ENCODE measurements at places on chromosomes 5 and 9. TPM values are rescaled to one million over a fixed set of nuclear protein-coding genes. Genes with fewer than 3 reads are reported as not detected.
A peak's percentile ranks its signal among the peaks of the same experiment; 100 is the strongest.

DNA sequence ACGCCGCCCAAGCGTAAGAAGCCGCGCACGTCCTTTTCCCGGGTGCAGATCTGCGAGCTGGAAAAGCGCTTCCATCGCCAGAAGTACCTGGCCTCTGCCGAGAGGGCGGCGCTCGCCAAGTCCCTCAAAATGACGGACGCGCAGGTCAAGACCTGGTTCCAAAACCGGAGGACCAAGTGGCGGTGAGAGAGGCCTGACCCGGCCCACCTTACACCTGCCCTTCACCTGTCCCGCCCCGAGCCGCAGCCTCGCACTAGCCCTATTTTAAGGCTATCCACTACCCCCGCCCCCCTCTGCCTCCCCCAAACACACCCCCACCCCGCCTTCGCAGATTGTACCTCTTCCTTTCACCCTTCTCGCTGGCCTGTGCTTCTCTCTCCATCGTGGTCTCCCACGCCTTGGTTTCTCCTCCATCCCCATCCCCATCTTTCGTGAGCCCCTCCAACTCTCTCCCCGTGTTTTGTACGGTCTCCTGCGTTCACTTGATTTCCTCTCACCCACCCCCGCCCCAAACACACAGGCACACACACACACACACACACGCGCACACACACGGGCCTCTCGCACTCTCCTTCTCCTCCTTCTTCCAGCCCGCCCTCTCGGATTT is 1.3 kb downstream of the TLX3 start:
- peak; percentile 39 for DNase-seq

DNA sequence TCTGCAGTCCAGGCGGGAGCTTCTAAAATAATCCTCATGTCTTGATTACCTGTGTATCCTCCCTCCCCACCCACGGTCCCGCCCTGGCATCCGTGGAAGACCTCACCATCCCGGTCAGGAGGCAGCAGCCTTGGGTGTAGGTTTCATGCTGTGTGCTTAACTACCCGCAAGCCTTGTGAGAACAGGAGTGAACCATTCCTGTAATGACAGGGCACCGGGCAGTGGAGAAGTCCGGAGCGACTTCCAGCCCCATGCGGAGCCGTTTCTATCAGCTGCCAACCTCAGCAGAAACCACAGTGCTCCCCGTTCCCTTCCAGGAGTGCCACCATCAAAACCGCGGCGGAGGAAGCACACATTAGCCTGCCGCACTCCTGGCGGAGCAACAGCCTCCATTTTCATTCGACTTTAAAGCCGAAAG is 123.5 kb upstream of the LMX1B start:
- DNase-seq, result no peak

DNA sequence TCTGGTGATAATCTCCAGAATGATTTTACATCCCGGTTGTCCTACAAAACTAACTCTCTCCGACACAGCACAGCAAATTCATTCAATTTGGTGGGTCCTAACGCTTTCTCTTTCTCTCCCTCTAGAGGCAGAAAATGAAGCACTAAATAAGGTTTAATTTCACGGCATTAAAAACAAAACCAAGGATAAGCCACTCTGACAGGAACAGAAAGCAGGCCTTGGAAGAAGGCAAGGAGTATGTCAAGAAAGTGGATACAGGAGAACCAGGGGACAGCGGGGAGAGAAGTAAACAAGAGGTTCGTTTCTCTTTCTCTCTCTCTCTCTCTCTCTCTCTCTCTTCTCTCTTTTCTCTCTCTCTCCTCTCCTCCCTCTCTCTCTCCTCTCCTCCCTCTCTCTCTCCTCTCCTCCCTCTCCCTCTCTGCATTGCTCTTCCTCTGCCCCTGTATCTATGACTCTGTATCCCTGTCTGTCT is 49.8 kb downstream of the EBF1 start:
- no peak for DNase-seq

DNA sequence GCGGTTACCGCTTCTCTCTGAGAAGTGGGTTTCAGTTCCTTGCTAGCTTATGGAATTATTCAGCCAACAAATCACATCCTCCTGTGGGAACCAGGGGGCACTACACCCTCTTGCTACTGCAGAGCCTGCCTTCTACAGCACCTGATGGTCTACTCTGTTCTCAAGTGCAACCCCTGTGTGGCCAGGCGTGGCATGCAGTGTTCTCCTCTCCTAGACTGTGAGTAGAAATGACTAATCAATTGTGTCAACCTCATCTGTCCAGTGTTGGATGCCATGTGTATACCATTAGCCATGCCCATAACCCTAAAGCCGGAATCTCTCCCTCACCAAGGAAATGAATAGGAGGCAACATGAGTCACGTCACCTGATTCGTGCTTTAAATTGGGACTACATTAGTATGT is 117.2 kb upstream of the LIFR start:
- DNase-seq, result no peak

DNA sequence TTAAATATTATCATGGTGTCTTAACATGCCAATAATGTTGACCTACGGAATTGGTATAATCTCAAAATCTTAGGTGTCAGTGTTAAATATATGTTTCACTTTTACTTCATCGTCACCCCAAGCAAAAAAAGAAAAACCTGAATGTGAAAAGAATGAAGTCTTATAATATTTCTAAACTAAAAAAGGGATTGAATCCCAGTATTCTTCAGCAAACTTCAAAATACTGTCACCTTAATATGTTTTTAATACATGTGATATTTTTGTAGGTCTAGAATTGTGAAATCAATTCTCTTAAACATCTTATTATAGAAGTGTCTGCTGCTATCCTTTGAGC is 14.1 kb downstream of the UBE2D2 start:
- no peak for DNase-seq

- DNase-seq, result no peak
Observed at GRCh38 chr9:131874447-131874846, 134.6 kb upstream of the RAPGEF1 start.

DNA sequence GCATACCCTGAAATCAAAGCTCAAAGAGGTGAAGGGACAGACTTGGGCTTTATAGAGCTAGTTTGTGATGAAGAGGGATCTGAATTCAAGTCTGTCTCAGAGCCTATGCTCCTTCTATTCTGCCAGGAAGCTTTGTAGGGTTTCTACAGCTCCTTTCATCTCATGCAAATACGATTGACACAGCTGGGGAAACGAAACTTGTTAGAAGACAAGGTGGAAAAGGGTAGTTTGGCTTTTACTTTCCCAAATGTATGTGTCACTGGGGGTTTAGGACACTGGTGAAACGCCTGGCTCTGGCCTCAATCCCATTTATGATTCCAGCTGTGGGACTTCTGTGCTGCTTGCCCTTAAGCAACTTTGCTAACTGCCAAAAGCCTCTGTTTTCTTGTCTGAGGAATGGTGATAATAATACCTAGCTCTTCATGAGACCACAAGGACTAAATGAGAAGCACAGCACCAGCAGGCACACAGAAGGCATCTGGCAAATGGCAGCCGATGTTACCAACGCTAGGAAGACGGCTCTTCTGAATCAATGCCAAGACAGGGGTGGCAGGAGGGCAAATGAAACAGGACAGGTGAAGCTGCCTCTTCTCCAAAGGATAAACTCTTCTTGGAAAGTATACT is 70.3 kb upstream of the EQTN start:
- DNase-seq, result no peak

DNA sequence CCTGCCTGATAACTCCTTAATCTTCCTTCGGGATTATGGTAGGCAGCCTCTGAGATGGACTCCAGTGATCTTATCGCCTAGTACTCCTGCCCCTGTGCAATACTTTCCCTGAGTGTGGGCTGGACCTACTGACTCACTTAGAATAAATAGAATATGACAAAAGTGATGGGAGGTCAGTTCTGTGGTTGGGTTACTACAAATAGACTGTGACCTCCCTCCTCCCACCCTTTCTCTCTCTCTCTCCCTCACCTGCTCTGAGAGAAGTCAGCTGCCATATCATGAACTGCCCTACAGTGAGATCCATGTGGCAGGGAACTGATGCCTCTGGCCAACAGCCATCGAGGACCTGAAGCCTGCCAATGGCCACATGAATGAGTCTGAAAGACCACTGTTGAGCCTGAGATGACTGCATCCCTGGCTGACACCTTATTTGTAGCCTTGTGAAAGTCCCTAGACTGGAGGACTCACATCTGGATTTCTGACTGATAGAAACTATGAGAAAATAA is 31.7 kb downstream of the NRG2 start:
- DNase-seq, result no peak

DNA sequence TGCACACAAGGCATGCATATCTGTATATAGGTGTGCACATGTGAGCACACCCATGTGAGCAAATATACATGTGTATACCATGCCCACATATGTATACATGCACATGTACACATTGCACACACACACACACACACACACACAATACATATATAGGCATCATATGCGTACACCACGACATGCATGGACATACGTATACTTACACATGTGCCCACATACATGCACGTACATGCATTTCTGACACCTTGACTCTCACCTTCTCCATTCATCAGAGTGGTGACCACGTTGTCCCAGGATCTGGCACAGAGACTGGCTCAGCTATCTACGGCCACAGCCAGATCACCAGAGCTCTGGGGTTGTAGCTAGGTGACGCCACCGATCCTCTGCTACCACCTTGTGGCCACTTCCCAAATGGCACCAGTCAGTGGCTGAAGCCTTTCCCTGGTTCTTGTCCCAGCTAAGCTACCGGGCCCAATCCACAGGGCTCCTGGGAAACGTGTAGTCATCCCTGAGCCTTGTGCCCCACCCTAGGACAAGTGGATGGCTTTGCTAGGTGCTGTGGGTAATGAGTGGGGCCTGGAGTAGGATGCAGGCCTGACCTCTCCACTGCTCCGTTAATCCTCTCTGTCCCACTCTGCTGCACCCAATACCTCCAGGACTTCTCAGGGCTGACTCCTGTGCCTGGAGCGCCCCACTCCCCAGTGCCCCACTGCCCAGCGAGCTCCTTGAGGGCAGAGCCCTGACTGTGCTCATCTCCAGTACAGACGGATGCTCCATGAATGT is 194.4 kb downstream of the RGS3 start:
- DNase-seq, result peak; percentile 74

GRCh38 chr5:171549274-171549673 is 129.8 kb downstream of the FGF18 start:
- DNase-seq, result no peak

GRCh38 chr9:131960851-131961495 is 118.7 kb downstream of the MED27 start:
- no peak for DNase-seq

- no peak for DNase-seq
Observed at GRCh38 chr9:113932906-113933584, 56.9 kb downstream of the ZNF618 start.

DNA sequence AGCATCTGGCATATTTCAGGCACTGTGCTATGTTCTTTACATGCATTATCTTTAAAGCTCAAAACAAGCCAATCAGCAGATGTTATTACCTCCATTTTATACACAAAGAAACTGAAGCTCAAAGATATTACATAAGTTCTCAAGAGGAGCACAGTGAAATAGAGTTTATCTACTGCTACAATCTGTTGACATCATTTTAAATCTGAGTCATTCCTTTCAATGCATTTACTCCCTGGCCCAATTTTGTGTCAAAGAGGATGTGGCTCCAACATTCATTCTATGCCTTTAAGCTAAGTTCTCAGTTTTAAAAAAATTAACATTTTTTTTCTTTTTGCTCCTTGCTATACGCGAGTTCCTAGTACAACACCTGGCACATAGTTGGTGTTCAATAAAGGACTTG is 486.3 kb upstream of the ZNF462 start:
- no peak for DNase-seq

GRCh38 chr5:55134053-55134722 is 25.8 kb upstream of the GPX8 start:
- peak; percentile 46 for DNase-seq

DNA sequence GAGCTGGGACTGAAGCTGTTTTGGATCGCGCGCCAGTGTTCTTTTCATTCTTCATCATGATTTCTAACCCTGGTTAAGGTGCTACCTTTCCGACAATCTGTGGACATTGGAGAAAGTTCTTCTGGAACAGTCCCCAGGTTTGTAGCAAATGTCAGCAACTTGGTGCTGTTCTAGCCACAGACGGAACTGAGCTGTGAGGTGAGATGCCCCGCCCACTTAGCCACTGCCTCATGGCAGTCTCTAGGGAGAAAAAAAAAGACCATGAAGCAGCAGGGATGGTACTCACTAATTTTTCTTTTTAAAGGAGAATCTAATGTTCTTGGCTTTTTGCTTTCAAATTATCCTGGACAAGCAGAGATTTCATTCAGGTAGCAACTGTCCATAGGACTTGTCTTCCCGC is 72.1 kb upstream of the STK32A start:
- DNase-seq, result no peak

DNA sequence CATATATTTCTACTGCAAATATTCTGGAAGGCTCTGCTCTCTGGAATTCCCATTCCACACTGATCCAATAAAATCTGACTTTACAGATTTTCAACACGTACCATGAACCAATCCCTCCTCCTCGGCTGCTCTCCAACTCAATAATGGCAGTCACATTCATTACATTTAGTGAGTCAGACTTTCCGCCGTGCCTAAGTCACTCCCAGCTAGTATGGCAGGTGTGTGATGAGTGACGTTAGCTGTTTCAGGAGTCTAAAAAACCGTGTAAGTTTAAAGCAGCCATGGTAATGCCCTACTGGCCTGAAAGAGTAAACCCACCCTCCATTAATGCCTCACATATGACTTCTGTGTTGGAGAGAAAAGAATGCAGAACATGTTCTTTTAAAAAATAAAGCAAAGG is 3.3 kb downstream of the FBN2 start:
- DNase-seq, result no peak

- DNase-seq, result peak; percentile 23
Observed at GRCh38 chr9:110058304-110058953, 149.5 kb downstream of the C9orf152 start.

- no peak for DNase-seq
Observed at GRCh38 chr5:102341681-102342288, 45.7 kb upstream of the SLCO4C1 start.

DNA sequence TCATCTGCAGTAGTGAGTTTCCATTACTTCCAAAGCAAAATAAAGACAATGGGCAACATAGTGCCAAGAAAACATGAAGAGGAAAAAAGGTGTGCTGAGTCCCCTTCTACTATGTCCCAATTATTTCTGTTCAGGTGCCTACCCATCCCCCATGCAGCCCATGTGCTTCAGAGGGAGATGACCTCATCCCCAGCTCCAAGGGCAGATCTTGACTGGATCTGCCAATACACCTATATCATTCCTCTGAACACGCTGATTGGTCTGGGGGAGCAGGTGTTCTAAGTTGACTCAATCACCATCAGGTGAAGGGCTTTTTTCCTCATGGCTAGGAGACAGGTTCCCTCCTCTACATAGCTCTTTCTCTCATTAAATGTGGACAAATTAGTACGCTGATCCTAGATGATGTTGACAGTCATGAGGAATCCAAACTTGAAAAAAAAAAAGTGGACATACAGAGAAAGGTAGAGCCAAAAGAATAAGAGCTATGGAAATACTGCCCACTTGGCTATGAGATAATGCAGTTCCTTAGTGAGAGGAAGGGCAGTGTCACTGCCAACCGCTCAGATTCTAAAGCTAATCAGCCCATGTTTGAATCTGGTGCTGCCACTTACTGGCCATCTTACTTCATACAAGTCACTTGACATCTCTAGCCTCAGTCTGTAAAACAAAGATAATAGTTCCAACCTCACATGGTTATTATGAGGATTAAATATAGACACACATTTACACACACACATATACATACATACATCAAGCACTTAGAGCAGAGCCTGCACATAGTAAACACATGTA is 23.1 kb downstream of the PRELID2 start:
- DNase-seq, result no peak

Gene PDE6A
- total RNA-seq, result not detected

Gene IFNK
- total RNA-seq, result not detected

Gene PRLR
- not detected for total RNA-seq

Gene AKNA
- 129 TPM for total RNA-seq

Gene HSPB3
- not detected for total RNA-seq

Gene GFRA3
- 0.18 TPM for total RNA-seq

Gene SPATA31C1
- total RNA-seq, result not detected

Gene TRIM36
- 0.04 TPM for total RNA-seq

Gene RASEF
- total RNA-seq, result not detected

Gene ZNF608
- 0.12 TPM for total RNA-seq

Gene MLANA
- not detected for total RNA-seq

Measured in activated naive CD8-positive, alpha-beta T cell treated with anti-CD3 and anti-CD28 coated beads for 36 hours (primary cell).